KBM-7 (cell line): ENCODE measurements at places on chromosomes 6 and 20.
A peak's percentile ranks its signal among the peaks of the same experiment; 100 is the strongest.

- DNase-seq: no peak
Observed at GRCh38 chr6:17423026-17423425, 29.6 kb downstream of the CAP2 start.

GRCh38 chr6:47160702-47161101 lies 118.6 kb upstream of the ADGRF1 start:
- DNase-seq: no peak

GRCh38 chr6:29828471-29828797 lies 809 bp downstream of the HLA-G start:
- DNase-seq: no peak

GRCh38 chr6:7479801-7480266 lies 61.6 kb upstream of the DSP start:
- no peak for DNase-seq

- no peak for DNase-seq
Observed at GRCh38 chr20:45407067-45407745, 883 bp upstream of the DBNDD2 start.

GRCh38 chr6:17476511-17476910 lies 83.1 kb downstream of the CAP2 start:
- DNase-seq: no peak

DNA sequence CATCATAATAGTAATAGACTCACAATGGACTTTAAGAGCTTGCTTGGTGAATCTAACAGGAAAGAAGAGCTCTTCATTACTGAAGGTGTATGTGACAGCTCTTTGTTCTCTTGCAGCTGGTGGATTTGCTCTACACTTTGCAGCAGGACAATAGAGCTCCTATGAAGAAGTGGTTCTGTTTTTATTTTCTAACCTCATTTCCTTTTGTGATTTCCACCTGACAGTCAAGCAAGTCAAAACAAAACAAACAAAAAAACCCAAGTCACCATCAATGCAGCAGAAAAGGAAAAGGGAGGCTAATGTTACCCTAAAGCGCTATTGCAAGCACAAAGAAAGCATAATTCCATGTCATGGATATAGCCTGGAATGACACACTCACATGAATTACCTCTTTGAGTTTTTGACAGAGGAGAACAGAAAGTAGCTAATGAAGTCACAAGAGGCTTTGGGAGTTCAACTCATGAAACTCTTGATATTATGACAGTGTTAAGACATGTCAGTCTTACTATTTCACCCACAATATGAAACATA lies 1188.1 kb downstream of the EPHA7 start:
- DNase-seq: no peak

GRCh38 chr20:56461576-56461975 lies 6.9 kb upstream of the RTF2 start:
- DNase-seq: no peak

GRCh38 chr20:63973636-63974401 lies 4.1 kb upstream of the ZNF512B start:
- DNase-seq: peak; percentile 88

DNA sequence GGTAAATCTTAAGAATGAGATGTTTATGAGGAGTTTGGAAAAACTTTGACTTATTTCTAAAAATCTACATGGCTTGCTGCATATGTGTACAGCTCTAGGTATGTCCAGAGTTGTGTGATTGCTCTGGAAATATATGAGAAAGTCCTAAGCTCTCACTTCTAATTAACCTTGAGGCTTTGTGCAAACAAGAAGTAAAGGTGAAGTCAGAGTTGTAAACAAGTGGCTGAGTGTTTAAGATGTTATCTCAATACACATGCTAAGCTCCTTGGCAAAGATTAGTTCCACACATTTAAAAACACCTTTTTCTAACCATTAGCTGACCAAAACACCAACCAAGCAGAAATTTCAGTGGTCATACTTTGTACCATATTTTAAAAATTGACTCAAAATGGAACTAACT lies 684.2 kb downstream of the HTR1B start:
- DNase-seq: no peak

DNA sequence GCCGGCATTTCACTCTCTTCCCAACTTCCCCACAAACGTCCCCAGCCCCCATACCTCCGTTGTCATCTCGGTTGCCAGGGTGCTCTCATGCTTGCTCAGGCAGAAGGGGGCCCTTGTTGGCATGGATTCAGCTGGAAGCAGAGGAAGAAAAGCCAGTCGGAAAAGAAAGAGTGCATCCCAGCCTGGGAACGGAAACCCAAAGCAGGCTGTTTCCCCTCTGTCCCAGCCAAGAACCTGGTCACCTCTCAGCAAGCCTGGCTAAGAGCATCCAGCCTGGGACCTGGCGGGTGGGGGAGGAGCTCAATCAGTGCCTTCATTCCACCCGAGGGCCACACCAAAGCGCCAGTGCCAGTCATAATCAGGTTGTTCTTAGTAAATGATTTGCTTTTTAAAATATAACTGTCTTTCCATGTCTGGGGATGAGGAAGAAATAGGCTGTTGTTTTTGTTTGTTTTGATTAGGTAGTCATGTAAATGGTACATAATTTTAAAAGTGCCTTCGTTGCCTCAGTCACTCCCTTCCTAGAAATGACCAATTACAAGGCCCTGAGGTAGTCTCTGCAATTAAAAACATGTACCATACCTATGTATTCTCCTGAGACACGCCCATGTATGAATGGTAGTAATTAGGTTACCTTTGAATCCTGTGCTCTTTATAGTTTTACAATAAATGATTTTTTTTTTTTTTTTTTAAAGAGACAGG lies 21.1 kb downstream of the CHMP4B start:
- no peak for DNase-seq

- no peak for DNase-seq
Observed at GRCh38 chr6:161884782-161885181, 610.9 kb upstream of the AGPAT4 start.

- DNase-seq: no peak
Observed at GRCh38 chr6:168060521-168060931, 18.5 kb downstream of the FRMD1 start.

GRCh38 chr6:168027521-168027920 lies 30.1 kb downstream of the KIF25 start:
- DNase-seq: no peak

- no peak for DNase-seq
Observed at GRCh38 chr20:51362254-51362653, 180.3 kb downstream of the NFATC2 start.

GRCh38 chr6:83558975-83559374 lies 46.6 kb downstream of the PRSS35 start:
- no peak for DNase-seq

- no peak for DNase-seq
Observed at GRCh38 chr20:37503256-37503927, 17.7 kb upstream of the NNAT start.

GRCh38 chr6:16987996-16988395 lies 113.9 kb upstream of the STMND1 start:
- DNase-seq: no peak

- DNase-seq: no peak
Observed at GRCh38 chr6:927157-927556, 234.2 kb upstream of the EXOC2 start.

DNA sequence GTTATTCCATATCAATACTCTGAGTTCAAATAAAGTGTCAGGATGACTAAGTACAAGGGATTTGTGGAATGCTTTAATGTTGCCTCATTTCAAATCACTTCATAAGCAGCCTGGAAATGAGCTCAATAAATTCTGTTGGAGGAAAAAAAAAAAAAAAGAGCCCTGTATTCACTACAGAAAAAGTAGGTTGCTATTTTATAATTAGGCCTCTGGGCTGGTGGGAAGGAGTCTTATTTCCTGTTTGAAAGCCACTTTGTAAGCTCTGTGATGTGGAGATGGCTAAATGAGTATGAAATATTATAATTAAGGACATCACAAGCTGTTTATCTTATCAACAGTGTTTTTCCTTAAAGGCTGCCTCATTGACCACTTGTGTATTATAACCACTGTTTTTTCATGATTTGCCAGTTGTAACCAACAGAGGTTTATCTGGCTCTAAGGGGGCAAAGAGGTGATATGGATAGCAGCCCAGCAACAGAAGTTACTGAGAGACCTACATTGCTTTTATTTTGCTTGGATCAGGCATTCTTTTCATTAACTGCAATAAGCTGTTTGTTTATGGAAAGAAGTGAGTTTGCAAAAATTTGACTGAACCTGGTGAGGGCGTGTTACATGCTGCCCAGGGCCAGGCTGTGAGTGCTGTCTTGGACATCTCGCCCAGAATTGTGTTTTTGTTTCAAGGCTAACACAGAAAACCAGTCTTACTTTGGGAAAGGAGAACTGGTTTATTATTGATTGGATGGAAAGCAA lies 563.3 kb upstream of the MAP3K7 start:
- DNase-seq: no peak

DNA sequence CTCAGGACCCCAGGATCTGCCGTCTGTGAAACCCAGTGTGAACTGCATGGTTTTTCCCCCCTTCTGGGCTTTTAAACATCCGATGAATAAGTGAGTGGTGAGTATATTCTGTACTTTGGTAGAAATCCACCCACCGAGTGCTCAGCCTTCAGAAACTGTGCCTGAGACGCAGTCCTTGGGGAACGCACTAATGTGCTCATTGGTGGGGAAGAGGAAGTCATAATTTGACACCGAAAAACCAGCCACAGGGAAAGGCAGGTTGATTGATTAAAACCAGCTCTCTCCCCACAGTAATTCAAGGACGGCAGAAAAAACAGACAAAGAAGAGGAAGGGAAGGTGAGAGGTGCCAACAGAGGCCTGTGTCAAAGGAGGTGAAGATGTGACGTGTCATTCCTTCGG lies 21.7 kb downstream of the EDN3 start:
- no peak for DNase-seq

- no peak for DNase-seq
Observed at GRCh38 chr6:2579804-2580570, 170.7 kb downstream of the MYLK4 start.

- no peak for DNase-seq
Observed at GRCh38 chr6:41406728-41407489, 71.5 kb downstream of the NCR2 start.
